ENCODE measurements at places on chromosomes 6 and 20. TPM values are rescaled to one million over a fixed set of nuclear protein-coding genes. Genes with fewer than 3 reads are reported as not detected.

DNA sequence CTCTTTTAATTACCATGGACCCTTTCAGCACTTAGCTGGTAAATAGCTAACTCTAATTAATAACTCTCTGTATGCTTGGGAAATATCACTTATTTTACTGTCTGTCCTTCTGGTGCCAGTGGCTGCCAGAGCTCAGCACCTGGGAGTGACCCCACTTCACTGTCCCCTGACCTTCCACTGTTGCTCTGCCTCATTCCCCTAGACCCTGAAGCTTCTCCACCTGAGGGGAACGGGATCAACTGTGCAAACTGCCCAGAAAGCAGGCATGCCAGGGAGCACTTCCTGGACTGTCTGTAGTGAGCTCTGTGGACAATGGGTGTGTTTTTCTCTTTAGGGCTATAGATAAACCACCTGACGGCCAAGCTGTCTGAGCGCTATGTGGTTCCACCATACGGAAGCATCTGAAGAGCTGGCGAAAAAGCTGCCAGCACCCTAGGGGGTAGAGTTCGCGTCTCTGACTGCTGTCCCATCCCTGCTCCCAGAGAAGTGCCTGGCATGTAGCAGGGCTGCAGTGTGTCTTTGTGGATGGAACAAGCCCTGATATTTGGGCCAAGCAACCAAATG, 106.3 kb upstream of the FOXA2 start:
- no peak for DNase-seq

The YWHAB gene
- 78.5 TPM for total RNA-seq

DNA sequence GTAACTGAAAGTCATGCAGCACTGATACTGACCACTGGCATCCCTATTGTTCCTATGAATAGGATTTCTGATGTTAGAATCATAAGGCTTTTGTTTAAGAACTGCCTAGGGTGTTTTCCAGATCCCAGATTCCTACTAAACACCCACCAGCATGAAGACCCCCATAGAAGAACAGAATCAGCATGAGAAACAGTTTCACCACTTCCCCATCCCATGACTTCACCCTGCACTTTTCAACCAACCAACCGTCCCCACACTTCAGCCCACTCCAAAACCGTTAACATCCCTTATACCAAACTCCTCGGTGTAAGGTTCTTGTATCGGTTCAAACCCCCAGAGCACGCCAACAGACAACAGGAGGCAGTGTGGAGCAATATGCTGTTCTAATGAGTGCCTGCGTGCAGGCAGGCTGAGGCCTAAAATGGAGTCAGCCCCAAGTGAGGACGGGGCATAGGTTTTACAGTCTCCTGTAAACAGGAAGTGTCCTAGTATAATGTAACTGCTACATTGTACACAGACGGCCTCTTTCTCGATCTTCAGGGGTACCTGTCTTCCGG, 11.4 kb upstream of the SSTR4 start:
- no peak for DNase-seq

The LAMA4 gene
- total RNA-seq: 47.1 TPM

DNA sequence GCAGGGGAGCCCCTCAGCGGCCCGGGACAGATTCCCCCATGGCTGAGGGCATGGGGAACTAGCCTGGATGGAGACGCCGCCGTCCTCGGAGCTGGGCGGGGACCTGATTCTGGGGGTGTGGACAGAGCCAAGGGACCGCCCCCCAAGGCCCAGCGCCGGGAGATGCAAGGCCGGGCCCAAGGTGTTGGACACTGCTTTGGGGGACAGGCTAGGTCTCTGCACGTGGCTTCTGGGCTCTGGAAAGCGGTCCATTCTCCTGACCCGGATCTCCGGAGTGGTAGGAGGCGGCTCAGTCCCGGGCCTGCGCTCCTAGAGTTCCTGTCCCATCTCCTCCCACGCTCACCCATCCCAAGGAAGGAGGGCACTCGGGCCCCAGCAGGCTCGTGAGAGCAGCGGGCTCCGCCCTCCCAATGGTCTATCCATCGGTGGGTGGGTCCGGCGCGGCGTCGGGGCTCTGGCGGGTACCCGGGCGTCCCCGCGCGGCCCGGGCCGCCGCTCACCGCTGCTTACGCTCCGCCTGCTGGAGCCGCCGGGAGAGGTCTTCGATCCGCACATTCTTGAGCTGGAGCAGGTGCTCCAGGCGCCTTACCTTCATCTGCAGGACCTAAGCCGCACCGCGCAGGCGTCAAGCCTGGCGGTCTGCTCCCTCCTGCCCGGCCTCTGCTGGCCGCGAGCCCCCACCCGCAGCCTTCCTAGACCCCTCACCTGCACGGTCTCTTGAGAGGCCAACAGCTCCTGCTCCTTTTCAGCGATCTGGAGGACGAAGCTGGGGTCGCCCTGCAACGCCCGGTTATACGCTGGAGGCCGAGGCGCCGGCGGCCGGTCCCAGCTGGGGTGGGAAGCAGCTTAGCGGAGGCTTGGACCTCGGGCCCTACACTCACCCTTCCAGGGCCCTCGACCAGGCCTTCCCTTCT, 3.3 kb downstream of the SPEF1 start:
- DNase-seq: peak; percentile 78

- no peak for DNase-seq
These were observed 733.8 kb upstream of the GJE1 start for GRCh38 chr6:141398949-141399348.

The OR12D3 gene
- not detected for total RNA-seq

The SLC17A3 gene
- total RNA-seq: not detected

The ZSCAN16 gene
- total RNA-seq: 1.2 TPM

DNA sequence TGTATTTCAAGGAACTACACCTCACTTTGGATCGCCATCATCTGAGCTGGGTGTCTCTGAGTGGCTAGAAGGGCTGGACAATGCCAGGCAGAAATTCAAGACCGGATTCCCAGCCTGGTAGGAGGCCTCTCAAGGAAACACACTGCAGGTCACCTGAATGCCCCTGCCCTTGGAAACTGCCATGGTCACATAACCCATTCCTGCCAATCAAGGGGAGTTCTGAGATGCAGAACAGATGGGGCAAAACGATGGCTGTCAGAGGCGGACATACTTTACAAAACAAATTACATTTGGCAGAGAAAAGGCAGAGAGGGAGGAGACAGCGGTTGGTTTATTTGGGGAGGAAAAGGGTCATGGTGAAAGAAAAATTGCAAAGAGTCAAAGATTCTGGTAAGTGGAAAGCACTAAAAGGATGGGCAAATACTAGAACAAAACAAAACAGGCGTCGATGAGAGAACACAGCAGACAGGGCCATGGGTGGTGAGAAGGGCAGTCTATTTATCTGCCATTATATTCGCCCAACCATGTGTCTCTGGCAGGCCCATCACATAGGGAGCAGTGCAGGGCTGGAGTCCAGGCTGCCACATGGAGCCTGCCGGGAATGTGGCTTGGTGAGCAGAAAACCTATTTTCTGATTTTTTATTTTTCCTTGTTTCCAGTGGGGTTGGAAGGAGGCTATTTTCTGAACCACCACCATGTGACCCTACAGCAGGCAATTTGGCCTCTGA, 13.5 kb downstream of the BEND3 start:
- no peak for DNase-seq

The LY6G6F gene
- total RNA-seq: not detected

GRCh38 chr6:25652007-25652515, at the start of gene SCGN:
Gene SCGN, plus strand, starts transcription at chr6:25652215. Its CDS starts 189 bp downstream, at chr6:25652404.
- peak; percentile 63 for DNase-seq

- no peak for DNase-seq
These were observed 57.5 kb downstream of the EPB41L2 start for GRCh38 chr6:131005439-131006016.

The SMIM28 gene
- not detected for total RNA-seq

The GPSM3 gene
- 9.0 TPM for total RNA-seq

- no peak for DNase-seq
These were observed 20.0 kb downstream of the MAPK13 start for GRCh38 chr6:36150283-36150682.

DNA sequence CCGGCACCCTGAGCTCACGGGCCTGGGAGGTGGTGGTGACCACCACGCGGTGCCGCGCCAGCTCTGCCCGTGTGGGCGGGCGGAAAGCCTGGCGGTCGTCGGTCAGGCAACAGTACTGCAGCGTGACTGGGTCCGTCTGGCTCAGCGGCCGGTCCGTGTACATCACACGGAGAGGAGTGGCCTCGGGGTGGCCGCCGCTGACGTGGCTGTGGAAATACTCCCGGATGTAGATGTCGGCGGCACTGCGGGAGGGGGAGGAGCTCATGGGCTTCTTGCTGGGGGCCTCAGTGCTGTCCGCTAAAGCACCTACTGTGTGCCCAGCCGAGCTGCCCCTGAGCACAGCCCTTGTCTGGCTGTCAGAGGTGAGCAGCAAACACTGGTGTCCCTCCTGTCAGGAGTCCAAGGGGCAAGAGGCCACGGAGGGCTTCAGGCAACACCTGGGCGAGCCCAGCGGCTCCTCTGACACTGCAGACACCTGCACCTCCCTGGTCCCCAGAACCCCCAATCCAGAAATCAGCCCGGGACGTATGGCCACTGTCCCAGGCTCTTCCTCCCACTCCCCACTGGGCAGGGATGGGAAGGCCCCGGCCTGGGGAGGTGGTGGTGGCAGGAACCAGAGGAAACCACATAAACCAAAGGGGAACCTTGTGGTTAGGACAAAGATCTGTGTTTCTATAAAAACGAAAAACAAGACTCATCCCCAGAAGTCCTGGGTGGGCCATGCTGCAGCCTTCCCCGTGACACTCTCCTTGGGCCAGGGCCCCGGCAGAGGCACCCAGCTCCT, 6.5 kb downstream of the HELZ2 start:
- DNase-seq: no peak

- no peak for DNase-seq
These were observed 81.8 kb downstream of the LCA5 start for GRCh38 chr6:79455446-79455845.

GRCh38 chr6:132587424-132587823, 2.1 kb downstream of the TAAR5 start:
- DNase-seq: no peak

DNA sequence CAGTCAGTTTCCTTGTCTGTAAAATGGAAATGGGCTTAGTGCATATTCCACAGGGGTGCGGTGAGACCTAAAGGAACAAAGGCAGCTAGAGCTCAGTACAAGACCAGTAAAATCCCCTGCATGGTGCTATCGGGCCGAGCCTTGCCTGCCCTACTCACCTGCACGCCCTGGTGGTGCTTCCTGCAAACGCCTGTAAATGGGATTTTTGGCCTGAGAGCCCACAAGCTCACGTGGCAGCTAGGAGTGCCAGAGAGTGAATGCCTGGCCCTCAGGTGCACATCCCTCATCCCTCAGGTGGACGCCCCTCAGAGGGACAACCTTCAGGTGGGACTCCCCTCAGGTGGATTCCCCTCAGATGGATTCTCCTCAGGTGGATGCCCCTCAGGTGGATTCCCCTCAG, 48.0 kb upstream of the VSX1 start:
- no peak for DNase-seq

The TMEM242 gene
- total RNA-seq: 4.9 TPM

The SLC17A2 gene
- not detected for total RNA-seq
